ENCODE measurements at places on chromosomes 1 and 21. TPM values are rescaled to one million over a fixed set of nuclear protein-coding genes. Genes with fewer than 3 reads are reported as not detected.

Gene LCE2B
- total RNA-seq, result not detected

Gene PLA2G2F
- not detected for total RNA-seq

Gene TMEM82
- 0.33 TPM for total RNA-seq

Gene GNG4
- total RNA-seq, result not detected

Gene PDPN
- 9.8 TPM for total RNA-seq

Gene MTF2
- 11.7 TPM for total RNA-seq

Gene BSND
- total RNA-seq, result not detected

Gene AADACL3
- not detected for total RNA-seq

Gene TMEM52
- total RNA-seq, result 72.3 TPM

Gene SLAMF7
- total RNA-seq, result not detected

Gene SLC26A9
- total RNA-seq, result 0.10 TPM

Gene OLFML2B
- total RNA-seq, result 3.7 TPM

Gene FAM89A
- total RNA-seq, result 8.6 TPM

All from gastrocnemius medialis (tissue), 4 donors.